ENCODE measurements at places on chromosomes 5 and 9. TPM values are rescaled to one million over a fixed set of nuclear protein-coding genes. Genes with fewer than 3 reads are reported as not detected.

GRCh38 chr5:175872287-175873087 is 1.1 kb downstream of the CPLX2 start:
- no peaks in the 10 kb centered on the region for H3K4me1 ChIP-seq
- no peaks in the 10 kb centered on the region for H3K36me3 ChIP-seq
- no peak for DNase-seq
- no peak overlapping the region for H3K27ac ChIP-seq
- H3K4me3 ChIP-seq, result no peak overlapping the region

DNA sequence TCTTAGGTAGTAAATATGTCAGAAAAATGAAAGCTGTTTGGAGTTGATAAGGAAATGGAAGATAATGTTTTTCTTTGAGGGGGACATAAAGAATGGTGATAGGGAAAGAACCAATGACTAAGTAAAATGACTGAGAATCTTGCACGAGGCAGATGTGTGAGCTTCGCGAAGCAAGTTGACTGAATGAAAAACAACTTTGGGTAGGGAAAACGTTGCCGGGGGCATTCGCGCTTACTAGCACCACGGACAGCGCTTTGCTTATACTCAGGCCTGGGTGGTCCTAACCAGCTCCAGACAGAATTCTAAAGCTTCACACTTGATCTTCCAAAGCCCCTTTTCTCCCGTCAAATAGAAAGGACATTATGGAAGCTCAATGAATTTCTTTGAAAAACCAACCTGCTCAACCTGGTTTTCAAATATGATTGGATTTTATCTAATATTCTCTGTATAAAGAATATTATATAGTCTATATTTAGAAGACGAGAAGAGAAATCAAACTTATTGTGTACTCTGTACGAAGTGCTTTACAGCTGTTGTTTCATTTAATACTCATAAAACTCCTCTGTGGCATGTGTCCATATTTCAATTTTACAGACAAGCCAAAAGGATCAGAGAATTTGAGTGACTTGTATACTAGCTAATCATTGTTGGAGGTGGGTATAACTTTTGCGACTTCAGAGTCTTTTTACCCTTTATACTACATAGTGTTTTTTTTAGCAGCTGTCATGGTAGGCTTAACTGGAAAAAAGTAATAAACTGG is 1.9 kb upstream of the CDKN2B start:
- H3K36me3 ChIP-seq, result no peaks in the 10 kb centered on the region
- H3K27ac ChIP-seq, result no peak overlapping the region
- peak; percentile 10 for DNase-seq
- H3K4me3 ChIP-seq, result no peak overlapping the region
- peaks cover 4% of the 10 kb centered on the region for H3K4me1 ChIP-seq
- peaks cover 17% of the 10 kb centered on the region for H3K27me3 ChIP-seq

DNA sequence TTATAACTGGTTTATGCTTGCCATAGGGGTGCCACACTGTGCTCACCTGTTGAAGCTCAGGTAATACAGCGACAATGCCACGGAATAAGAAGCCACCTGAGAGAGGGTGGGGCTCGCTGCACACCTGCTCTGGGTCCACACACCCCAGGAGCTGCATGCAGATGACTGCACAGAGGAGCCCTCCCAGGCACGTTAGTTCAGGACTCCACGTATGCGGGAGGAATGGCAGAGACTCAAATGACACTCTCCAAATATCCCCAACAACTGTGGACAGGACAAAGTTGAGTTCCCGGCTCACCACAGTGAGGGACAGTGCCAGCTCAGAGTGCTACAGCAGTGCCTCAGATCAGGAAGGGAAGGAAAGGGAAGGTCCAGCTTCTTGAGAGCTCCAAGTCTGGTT is 5.8 kb upstream of the FCN1 start:
- no peaks in the 10 kb centered on the region for H3K36me3 ChIP-seq
- H3K27ac ChIP-seq, result no peak overlapping the region
- no peak overlapping the region for H3K4me3 ChIP-seq
- DNase-seq, result no peak
- H3K4me1 ChIP-seq, result no peaks in the 10 kb centered on the region

The ANGPTL2 gene
- total RNA-seq, result 5.9 TPM

GRCh38 chr9:113583511-113584427 is 120.2 kb downstream of the RGS3 start:
- H3K4me1 ChIP-seq, result peaks cover 44% of the 10 kb centered on the region
- H3K27me3 ChIP-seq, result no peaks in the 10 kb centered on the region
- H3K36me3 ChIP-seq, result peaks cover 25% of the 10 kb centered on the region
- H3K27ac ChIP-seq, result peak overlapping the region; percentile 96

- no peaks in the 10 kb centered on the region for H3K4me1 ChIP-seq
- H3K27ac ChIP-seq, result no peak overlapping the region
- no peak overlapping the region for H3K4me3 ChIP-seq
- no peaks in the 10 kb centered on the region for H3K27me3 ChIP-seq
- H3K36me3 ChIP-seq, result no peaks in the 10 kb centered on the region
Measured at GRCh38 chr9:17536027-17536426, 42.8 kb upstream of the SH3GL2 start.

- H3K27ac ChIP-seq, result no peak overlapping the region
- no peak overlapping the region for H3K4me3 ChIP-seq
- no peak for DNase-seq
- H3K36me3 ChIP-seq, result no peaks in the 10 kb centered on the region
- no peaks in the 10 kb centered on the region for H3K4me1 ChIP-seq
- no peaks in the 10 kb centered on the region for H3K27me3 ChIP-seq
Measured at GRCh38 chr5:142726188-142726731, 40.4 kb upstream of the FGF1 start.

- H3K36me3 ChIP-seq, result no peaks in the 10 kb centered on the region
- H3K27ac ChIP-seq, result no peak overlapping the region
- H3K4me1 ChIP-seq, result no peaks in the 10 kb centered on the region
Measured at GRCh38 chr5:163825661-163826060, 320.2 kb downstream of the MAT2B start.

DNA sequence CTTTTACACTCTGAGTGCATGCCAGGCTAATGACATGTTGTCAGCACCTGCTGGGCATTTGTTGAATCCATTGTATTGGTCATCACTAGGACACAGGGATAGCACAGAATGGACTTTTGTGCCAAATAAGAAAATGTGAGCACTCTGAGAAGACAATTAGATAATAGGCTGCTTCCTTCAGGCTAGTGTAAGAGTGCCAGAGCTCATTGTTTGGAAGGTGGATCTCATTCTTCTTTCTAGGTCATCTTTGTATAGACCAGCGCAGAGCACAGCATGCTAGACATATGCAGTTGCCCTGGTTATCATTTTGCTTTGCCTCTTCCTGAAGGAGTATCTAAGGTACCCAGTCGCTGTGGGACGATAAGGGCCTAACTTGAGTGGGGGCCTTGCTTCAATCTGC is 493.4 kb upstream of the COX7C start:
- no peak overlapping the region for H3K4me3 ChIP-seq
- no peaks in the 10 kb centered on the region for H3K36me3 ChIP-seq
- no peak overlapping the region for H3K27ac ChIP-seq

DNA sequence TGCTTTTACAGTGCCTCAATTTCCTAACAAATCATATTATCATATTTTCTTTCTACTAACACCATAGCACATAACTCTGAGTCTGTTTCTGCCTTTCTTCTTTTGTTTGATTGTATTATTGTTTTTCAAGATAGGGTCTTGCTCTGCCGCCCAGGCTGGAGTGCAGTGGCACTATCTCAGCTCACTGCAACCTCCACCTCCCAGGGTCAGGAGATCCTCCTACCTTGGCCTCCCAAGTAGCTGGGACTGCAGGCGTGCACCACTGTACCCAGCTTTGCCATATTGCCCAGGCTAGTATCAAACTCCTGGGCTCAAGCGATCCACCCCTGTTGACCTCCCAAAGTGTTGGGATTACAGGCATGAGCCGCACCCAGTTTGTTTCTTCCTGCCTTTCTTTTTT is 18.7 kb downstream of the PAIP2 start:
- no peak overlapping the region for H3K4me3 ChIP-seq
- no peak overlapping the region for H3K27ac ChIP-seq
- DNase-seq, result no peak
- H3K4me1 ChIP-seq, result no peaks in the 10 kb centered on the region

DNA sequence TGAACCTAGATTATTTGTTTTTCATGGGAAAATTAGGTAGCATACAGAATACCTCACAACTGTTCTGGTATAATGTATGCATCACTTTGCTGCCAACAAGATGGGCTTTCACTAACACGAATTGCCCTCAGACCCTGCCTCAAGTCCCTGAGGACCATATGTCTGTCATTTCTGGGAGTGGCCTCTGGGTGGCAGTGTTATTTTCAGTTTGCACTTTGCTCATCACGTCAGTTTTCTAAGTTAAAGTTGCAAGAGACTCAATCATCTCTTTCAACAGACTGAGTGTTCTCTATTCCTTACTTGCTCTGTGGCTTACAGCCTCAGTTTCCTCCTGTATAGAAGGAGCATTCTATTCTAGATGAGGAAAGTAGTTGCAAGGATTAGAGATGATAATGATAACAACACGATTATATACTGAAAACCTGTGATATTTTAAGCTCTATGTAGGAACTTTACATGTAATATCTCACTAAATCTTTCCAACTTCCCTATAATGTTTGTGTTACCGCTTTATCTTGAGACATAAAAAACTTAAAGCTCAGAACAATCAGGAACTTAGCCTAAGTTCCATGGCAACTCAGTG is 55.7 kb downstream of the TSSK1B start:
- H3K36me3 ChIP-seq, result no peaks in the 10 kb centered on the region
- H3K27ac ChIP-seq, result no peak overlapping the region
- peak; percentile 48 for DNase-seq
- no peaks in the 10 kb centered on the region for H3K27me3 ChIP-seq
- H3K4me3 ChIP-seq, result no peak overlapping the region
- H3K4me1 ChIP-seq, result no peaks in the 10 kb centered on the region

GRCh38 chr9:75238311-75238976 is 150.1 kb downstream of the OSTF1 start:
- no peaks in the 10 kb centered on the region for H3K27me3 ChIP-seq
- H3K27ac ChIP-seq, result peak overlapping the region; percentile 22
- no peaks in the 10 kb centered on the region for H3K4me1 ChIP-seq
- H3K4me3 ChIP-seq, result no peak overlapping the region
- DNase-seq, result peak; percentile 46
- H3K36me3 ChIP-seq, result no peaks in the 10 kb centered on the region

The RNF180 gene
- total RNA-seq, result 60.3 TPM

DNA sequence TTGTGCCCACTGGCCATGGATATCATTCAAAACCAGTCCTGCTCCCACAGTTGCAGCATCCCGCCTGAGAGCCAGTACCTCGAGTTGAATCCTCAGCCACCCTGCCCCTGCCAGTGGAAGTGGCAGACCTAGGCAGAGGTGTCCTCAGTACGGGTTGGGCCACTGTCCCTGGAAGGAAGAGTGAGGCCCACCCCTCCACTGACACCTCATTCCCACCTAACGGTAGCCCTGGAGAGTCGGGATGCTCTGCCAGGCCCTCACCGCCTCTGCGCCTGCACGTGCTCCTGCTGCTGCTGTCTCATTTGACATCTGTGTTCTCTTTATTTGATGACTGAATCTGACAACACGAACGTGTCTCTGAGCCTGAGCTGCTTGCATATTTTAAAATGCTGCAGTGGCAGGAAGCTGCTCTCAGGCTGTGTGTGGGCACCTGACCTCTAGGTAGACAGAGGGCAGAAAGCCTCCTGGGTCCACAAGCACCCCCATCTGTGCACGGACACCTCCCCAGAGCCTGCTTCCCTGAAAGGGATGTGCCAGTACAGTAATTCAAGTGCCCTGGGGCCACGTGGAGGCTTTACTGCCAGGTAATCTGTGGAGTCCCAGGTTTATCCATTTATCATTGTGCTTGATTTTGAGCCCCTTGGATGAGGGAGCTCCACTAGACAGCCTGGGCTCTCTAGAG is 194.7 kb downstream of the CACNA1B start:
- H3K27ac ChIP-seq, result no peak overlapping the region
- no peak overlapping the region for H3K4me3 ChIP-seq
- no peaks in the 10 kb centered on the region for H3K4me1 ChIP-seq
- H3K27me3 ChIP-seq, result no peaks in the 10 kb centered on the region
- H3K36me3 ChIP-seq, result no peaks in the 10 kb centered on the region
- DNase-seq, result no peak

All from thyroid gland (tissue), 4 donors.